ENCODE measurements at places on chromosomes 1 and 21.

GRCh38 chr1:185207170-185207569, 50.2 kb downstream of the SWT1 start:
- DNase-seq: no peak

DNA sequence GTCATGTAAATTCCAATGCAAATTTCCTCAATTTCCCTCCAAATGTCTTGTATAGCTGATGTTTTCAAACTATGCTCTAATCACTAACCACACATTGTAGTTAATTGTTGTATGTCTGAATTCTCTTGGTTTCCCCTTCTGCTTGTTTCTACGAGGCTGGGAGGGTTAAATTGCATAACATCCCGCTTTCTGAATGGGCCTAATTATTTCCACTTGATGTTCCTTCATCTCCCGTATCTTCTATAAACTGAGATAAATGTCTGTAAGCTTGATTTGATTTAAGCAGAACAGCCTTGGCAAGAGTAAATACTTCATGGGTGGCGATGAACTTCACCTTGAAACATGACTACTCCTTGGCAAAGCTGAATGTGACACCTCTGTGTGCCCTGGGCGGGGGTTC, 72.2 kb downstream of the SERINC2 start:
- DNase-seq: no peak

GRCh38 chr1:36532810-36533401, 50.2 kb upstream of the CSF3R start:
- DNase-seq: no peak

GRCh38 chr1:208093754-208094719, 150.1 kb downstream of the PLXNA2 start:
- DNase-seq: peak; percentile 40

GRCh38 chr21:46223217-46223616, 5.4 kb downstream of the LSS start:
- DNase-seq: no peak

DNA sequence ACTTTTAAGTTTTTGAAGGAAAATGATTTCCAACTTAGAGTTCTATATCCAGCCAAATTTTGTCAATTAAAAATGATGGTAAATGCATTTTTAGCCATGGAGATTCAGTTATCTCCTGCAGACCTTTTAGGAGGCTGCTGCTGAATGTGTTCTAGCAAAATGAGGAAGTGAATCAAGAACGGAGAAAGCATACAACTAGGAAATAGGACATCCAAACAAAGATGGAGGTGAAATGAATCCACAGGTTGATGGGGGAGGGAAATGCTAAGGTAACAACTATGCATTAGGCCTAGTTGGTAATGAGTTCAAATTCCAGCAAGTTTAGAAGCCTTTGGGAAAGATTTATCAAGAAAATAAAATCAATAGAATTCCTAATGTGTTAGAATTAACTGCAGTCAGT, 80.5 kb downstream of the FNBP1L start:
- no peak for DNase-seq

GRCh38 chr1:205325334-205325884, 3.9 kb upstream of the NUAK2 start:
- peak; percentile 86 for DNase-seq

DNA sequence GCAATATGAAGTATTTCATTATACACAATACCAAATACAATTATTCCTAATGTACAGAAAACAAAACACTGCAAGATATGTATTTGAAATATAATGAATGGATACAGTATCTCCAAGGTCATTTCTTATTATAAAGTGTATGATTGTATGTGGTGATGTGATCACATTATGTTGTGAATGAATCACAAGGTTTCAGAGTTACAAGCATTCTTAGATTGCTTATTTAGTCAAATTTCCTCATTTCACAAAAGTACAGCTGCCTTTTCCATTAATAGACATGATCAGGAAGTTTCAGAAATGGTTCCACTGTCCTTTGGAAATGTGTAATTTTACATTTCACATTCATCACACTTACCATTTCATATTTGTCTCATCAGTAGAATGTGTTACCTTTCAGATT, 28.3 kb upstream of the NEK7 start:
- DNase-seq: no peak

GRCh38 chr1:44822981-44823451, 14.7 kb downstream of the BTBD19 start:
- no peak for DNase-seq

GRCh38 chr1:155170806-155171205, 2.3 kb downstream of the KRTCAP2 start:
- no peak for DNase-seq

All from H54 (cell line).